ENCODE measurements at places on chromosomes 5 and 9. TPM values are rescaled to one million over a fixed set of nuclear protein-coding genes. Genes with fewer than 3 reads are reported as not detected.
A peak's percentile ranks its signal among the peaks of the same experiment; 100 is the strongest.

The C1QTNF3 gene
- total RNA-seq, result 5.2 TPM

DNA sequence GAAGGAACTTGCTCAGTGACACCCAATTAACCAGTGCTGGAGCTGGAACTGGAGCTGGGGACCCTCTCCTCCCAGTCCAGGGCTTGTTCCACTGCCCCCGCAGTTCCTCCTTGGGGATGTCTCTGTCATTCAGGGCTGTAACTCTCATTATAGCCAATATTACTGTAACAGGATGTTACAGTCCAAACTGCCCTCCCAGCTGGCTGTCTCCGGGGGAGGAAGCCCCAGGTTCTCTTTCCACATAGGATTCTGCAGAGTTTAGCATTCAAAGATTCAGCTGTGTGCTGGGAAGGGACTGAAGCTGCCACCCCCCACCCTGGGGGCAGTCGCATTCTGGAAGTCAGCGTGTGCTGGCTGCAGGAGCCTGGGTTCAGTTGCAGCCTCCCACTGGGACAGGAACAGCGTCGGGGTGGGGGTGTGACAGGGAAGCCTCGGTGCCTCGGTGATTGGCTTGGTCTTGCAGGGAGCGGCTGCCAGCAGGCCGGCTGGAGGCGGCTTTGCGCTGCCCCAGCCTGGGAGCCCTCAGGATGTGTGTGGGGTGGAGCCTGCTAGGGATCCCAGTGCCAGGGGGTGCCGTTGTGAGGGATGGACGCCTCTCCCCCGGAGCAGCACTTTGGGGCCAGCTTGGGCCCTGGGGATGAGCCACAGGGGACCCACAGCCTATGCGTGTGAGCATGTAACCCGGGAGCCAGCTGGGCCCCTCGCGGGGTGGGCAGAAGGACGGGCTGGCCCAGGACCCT, 101.1 kb downstream of the RGS3 start:
- DNase-seq, result no peak

DNA sequence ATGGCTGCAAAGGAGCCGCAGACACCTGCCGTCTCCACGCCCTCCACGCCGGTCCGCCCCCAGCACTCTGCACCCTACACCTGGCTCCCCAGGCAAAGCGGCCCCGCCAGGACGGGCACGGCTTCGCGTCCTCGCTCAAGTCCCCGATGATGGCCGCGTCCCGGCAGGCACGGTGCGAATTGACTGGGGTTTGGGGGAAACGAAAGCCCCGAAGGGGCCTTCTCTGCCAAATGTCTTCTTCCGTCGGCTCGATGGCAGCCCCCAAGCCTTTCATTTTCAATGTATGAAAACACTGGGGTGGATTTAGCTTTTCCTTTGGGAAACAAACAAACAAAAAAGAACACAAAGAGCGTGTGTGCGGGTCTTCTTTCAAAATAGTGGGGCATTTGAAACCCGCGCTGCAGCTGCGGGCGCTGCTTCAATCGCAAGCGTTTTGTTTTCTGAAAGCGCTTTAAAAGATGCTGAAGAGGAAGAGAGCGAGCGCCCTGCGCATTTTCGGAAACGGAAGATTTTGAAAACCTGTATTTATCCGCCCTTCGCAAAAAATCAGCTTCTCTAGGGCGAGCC, 160.0 kb downstream of the RMI1 start:
- peak; percentile 39 for DNase-seq

GRCh38 chr5:141512390-141512910, 23.6 kb downstream of the PCDHGC5 start:
- peak; percentile 83 for DNase-seq

The OTP gene
- total RNA-seq, result not detected

DNA sequence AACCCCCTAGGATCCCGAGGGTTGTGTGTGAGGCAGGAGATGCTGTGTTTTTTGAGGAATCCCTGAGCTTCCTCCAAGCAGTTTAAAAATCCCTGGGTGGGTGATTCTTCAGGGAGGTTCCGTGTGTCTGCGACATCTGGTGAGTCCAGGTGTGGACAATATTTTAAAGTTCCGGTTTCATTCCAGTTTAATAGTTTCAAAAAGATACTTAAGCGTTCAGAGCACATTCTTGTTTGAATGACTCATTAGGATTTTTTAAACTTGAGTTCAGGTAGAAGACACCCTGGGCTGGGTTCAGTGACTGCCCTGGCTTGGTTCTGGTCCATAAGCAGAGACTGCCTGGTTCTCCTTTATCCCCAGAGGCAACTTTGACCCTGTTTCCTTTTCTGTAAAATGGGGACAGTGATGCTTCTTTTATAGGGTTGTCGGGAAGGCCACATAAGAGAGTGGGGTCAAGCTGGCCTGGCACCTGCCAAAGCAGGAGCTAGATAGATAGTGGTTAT, 119.2 kb downstream of the RGS3 start:
- no peak for DNase-seq

DNA sequence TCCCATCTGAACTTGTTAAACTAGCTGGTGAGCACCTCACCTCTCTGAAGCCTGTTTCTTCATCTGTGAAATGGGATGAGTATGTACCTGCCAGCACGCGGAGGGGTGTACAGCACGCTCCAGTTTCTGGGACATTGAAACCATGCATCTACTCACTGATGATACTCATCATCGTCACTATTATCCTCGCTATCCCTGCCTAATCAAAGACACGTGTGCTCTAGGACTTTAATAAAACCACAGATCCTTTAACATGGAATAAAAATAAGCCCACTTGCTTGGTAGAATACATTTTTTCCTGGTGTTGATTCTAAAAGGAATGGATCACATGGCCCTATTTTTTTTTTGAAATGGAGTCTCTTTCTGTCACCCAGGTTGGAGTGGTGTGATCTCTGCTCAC, 37.3 kb upstream of the POMT1 start:
- DNase-seq, result no peak

DNA sequence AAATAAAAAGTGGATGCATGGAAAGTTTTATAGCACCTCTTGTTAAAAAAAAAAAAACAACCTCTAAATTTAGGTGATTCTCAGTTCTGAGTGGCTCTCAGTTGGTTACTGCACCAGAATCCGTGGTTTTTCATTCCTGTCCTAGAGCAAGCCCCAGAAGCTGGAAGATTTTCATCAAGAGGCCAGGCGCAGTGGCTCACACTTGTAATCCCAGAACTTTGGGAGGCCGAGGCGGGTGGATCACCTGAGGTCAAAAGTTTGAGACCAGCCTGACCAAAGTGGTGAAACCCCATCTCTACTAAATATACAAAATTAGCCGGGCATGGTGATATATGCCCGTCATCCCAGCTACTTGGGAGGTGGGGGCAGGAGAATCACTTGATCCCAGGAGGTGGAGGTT, 27.2 kb upstream of the SLC9A3 start:
- DNase-seq, result no peak

DNA sequence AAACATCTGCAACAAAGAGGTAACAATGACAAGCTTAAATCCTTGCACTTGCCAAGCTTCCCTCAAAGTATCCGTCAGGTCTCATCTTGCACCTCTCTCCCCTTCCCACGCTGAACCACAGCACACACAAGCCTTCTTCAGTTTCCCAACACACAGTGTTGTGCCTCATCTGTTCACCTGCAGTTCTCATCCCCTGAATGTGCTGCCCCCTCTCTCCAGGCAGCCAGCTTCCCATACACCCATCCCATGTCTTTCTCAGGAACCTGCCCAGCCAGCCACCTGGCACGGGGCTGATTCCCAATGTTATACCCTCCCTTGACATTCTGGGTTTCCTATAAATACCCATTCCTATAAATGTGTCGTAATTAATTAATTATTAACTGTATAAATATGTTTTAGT, 314.8 kb downstream of the PRELID2 start:
- DNase-seq, result no peak

The LIX1 gene
- total RNA-seq, result not detected

The AP3S1 gene
- total RNA-seq, result 74.0 TPM

DNA sequence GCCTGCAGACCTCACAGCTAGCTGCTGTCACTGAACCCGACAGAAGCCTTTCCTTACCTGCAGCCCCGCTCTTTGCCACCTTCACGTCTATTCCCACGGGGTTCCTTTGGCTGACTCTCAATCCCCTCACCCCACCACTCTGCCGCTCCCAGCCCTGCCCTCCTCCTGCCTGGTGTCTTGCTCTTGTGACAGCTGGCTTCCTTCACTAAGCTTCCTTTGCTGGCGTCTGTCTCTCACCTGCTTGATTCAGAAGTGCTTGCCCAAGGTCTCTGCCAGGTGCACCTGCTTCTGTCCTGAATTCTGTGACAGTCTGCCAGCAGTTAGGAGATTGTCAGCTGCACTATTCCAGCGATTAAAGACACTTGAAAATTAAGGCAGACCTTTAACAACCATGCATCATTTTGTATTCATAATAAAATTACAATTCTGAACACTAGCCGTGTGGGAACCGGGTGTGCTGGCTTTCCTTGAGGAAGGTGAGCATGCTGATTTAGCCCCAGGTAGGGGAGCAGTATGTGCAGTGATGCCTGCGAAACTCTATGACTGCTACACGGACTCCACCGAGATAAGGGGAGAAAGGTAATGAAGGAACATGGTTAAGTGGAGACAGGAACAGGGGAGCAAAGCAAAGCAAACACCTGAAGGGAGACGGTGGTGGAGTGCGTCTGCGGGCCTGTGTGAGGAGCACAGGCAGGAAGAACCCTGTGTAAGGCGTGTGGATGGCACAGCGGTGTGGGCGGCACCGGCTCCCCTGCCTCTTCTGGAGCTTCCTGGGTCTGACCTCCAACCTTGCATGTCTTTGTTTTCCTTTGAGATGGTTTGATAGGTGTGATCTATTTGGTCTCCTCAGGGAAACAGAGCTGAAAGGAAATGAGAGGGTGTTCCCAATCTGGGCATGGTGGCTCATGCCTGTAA, 80.1 kb upstream of the CACNA1B start:
- no peak for DNase-seq

The GOLGA2 gene
- total RNA-seq, result 42.8 TPM

- peak; percentile 58 for DNase-seq
Measured at GRCh38 chr9:97938081-97938644, at the start of gene HEMGN. Gene HEMGN (minus strand): TSS chr9:97938172. CDS start chr9:97938136, 36 bp downstream.

DNA sequence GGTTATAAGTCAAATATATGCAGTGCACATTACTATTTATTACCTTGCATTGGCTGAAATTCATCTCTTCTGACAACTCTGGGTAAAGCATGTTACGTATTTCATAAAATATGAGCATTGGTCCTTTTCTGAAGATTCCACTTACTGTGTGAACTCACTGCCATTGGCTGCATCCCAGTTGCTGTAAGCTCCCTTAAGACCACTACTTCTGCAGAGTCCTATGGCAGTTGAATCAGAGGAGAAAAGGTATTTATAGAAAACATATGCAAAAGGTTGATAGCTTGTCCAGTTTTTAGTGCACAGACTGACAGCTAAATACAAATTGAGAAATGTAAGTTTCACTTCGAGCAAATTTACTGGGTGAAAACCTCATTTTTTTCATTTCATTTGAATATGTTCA, 394.6 kb upstream of the ARRDC3 start:
- DNase-seq, result no peak

The GFI1B gene
- total RNA-seq, result not detected

DNA sequence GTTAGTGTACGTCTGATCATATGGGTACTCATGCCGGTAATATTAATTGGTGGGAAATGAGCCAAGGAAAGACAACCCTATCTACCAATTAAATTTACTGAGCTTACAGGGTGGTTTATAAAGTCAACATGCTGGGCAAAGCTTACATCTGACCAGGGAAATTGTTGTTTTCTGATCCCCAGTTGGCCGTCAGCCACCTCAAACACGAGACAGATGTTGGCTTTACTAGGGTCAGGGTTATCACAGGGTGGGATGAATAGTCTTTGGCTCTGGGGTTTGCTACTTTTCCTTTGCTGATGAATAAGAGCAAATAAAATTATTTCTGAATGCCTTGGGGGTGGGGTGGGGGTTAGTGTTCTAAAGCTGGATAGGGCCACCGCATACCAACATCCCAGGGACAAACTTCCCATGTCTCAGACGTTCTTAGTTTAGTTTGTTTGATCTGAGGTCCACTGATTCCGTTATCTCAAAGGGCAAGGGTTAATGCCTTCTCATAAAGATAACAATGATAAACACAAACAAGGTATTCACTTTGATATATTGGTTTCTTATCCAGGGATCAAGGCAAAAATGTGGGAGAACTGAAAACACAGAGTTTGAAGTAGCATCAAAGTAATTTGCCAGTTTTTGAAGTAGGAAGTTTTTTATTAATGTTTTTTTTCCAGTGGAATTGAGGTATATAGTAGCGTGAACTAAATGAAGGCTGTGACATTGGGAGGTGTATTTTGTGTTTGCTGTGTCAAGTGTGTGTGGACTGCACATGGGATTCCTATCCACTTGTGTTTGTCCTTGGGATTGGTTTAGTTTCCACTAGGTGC, 109.1 kb upstream of the RPS23 start:
- no peak for DNase-seq

The CBY3 gene
- total RNA-seq, result 0.35 TPM

The OTULINL gene
- total RNA-seq, result 38.7 TPM

DNA sequence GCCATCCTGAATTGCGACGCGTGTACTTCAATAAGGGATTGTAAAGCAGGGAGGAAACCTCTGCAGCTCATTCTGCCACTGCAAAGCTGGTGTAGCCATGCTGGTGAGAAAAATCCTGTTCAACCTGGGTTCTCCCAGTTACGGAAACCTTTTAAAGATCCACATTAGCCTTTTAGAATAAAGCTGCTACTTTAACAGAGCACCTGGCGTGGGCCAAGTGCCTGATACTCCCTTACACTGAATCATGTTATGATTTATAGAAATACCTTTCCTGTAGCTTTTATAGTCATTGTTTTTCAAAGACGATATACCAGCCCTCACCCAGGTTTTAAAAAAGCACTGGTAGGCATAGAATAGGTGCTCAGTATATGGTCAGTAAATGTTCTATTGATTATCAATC, 48.3 kb downstream of the SFXN1 start:
- no peak for DNase-seq

DNA sequence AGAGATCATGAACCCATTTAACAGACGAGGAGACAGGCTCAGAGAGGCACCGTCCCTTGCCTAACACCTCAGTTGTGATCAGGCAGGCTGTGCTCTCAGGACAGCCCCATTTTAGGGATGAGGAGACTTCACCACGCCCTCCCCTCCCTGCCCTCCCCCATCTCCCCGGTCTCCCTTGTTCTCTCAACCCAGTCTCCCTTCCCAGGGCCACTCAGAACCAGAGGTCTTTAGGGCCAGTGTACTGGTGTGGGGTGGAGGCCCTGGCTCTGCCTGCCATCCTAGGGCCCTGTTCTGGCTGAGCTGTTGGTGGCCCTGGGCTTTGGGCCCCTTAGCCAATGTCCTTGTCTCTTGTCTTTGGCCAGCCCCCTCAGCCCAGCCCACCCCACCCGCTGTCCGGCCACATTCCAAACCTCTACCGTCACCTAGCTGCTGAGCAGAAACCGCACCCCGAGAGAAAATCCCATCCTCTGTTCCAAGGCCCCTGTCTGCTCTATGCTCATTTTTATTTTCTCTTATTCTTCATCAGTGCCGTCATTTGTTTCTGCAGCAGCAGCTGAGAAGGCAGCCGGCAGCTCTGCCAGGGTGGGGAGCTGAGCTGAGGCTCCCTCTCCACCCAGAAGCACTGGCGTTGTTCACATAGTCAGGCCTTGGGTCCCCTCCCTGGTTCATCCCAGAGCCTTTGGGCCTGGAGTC, 33.9 kb downstream of the OLFML2A start:
- no peak for DNase-seq

GRCh38 chr9:129889122-129889940, 54.1 kb downstream of the USP20 start:
- peak; percentile 46 for DNase-seq
